Stimulated activated CD8-positive, alpha-beta memory T cell treated with anti-CD3 and anti-CD28 coated beads, Interleukin-7, amount 100 ng/mL, for 4 hours (primary cell): ENCODE measurements at places on chromosomes 7 and 10.

DNA sequence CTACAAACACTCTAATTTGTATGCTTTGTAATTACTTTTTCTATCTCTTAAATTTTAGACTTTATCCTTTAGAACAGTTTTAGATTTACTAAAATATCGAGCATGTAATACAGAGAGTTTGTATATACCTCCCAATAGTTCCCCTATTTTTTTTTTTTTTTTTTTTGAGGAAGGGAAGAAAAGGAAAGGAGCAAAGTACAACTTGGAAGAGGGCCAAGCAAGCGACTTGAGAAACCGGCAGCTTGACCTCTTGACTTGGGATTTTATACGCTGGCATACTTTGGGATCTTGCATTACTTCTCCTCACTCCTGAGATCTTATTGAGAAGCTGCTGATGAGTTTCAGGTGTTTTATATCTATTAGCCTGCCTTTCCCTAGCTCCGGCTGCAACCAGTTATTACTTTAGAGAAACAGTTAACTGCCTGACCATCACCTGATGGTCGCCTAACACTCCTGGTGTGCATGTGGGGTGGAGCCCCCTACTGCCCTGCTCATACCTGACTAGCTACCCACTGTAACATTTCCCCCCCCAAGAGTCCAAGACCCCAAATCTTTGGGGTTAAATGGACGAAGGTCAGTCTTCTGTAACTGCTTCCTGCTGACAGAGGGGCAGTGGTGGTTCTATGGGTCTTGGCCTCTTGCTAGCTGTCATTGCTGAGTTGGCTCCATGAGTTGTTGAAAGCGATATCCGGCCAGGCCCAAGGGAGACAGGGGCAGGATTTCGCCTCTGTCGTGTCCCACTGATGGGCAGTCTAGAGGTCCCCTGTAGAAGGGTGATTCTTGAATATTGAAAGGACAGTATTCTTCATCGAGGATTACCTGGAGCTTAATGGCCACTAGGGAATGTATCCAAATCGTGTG, 28.5 kb downstream of the MKLN1 start:
- no peak for DNase-seq

- no peak for DNase-seq
Observed at GRCh38 chr7:41661596-41661995, 41.3 kb downstream of the INHBA start.

DNA sequence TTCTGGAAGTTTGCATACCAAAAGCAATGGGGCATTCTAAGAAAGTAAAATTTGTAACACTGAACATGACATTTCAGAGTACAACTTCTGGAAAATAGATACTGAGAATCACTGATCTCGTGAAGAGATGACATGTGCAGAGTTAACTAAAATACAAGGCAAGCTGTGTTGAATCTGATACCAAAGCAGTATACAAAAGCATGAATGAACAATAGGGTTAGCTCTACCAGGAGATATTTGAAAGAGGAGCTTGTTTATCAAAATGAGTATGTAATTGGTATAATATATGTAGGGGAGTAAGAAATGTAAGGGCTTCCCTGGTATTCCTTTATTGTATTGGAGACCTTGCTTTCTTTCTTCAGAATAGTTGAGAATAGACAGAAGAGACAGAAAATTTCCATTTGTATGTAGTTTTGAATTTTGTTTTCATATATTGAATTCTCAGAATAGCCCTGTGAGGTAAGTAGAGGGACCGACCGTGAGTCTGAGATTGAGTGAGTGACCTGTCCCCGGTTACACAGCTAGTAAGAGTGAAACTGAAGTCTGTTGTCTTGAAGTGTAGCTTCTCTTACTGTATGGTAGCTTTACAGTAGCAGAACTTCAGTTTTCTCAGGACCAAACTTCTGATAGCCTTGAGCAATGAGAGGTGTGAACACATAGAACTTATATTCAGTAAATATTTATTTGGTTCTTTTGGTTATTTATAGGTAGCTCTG, 5.0 kb downstream of the HBP1 start:
- no peak for DNase-seq

- no peak for DNase-seq
Observed at GRCh38 chr10:126504063-126504760, 115.9 kb upstream of the ADAM12 start.

DNA sequence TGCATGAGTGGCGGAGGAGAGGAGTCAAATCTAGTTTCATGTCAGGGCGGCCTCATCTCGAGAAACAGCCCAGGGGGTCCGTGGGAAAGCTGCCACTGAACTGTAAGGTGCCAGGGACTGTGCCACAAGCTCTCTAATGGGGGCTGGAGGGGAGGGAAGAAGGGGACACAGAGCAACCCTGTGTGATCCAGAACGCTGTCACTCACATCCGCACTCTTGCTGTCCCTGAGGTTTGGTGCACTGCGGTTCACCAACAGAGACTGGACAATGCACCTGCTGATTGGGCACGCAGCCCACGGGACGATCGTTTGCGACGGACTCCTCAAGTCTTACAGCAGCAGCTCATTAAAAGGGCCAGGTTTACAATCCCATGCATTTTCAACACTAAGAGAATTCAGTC, 47.7 kb downstream of the AMZ1 start:
- DNase-seq = no peak

DNA sequence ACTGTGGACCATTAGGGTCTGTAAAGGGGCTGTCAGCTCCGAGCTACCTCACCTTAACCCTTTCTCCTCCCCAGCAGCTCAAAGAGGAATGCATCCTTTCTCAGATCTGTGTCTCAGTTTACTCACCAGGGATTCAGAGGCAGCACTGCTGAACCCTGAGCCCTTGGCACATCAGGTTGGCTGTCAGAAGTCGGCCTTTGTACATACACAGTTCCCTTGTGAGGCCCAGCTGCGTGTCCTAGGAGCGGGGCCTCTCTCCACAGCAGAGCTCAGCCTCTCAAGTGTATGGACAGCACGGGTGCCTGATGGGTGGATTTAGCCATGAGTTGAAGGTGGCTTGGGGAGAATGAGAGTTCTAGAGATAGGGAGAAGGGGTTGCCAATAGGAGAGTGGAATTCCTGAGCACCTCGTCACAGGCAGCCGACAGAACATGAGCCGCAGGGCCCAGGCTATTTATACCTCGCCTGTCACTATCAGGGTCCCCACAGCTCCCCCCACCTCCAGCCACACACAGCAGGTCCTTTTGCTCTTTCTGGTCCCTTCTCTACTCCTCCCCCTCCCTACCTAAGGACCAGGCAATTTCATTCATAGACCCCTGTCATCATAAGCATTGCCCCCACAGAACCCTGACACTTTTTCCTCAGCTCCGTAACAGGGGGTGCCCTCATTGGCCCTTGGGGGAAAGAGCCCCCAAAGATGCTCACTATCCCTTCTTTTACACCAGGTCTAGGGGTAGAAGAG, 2.1 kb upstream of the FLNC start:
- no peak for DNase-seq

DNA sequence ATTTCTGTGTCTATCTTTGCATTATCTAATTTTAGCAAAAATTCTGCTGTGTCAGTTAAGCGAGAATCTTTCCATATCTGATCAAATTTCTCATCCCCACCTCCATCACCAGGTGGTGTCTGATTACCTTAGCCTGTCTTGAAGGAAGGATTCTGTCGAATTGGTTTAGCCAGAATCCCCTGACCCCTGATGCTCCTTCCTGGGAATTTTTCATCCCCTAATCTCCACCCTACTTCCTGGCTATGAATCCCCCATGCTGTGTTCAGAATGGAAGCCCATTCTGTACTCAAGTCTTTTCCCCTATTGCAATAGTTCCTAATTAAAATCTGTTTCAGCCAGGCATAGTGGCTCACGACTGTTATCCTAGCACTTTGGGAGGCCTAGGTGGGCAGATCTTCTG, 216.1 kb downstream of the SKIDA1 start:
- no peak for DNase-seq

GRCh38 chr7:116800594-116800993, 61.8 kb upstream of the CAPZA2 start:
- no peak for DNase-seq

- DNase-seq = no peak
Observed at GRCh38 chr7:87476179-87476557, 688 bp upstream of the ABCB4 start.
